ENCODE measurements at places on chromosomes 7 and 10.

DNA sequence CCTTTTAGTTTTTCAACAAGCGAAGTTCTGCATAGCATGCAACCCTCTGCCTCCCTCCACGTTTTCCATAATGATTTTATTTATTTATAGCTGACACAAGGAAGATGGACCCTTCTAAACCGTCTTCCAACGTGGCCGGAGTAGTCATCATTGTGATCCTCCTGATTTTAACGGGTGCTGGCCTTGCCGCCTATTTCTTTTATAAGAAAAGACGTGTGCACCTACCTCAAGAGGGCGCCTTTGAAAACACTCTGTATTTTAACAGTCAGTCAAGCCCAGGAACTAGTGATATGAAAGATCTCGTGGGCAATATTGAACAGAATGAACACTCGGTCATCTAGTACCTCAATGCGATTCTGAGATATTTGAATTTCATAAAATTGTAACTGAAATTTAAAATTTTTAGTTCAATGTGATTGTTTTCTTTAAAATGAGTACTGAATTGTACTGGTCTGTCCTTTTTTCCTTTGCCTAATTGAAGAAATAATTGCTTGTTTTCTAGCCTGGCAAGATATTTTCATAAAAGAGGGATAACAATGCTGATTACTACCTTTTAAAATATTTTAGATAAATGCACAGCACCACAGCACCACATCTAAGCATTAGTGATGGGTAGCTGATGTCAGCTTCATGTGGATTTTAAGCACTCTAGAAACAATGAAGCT is 41.5 kb upstream of the SLC39A12 start:
- peak; percentile 4 for DNase-seq

GRCh38 chr10:123145542-123146012 is 2.4 kb upstream of the HMX2 start:
- DNase-seq = no peak

- no peak for DNase-seq
Measured at GRCh38 chr7:154960063-154960790, 42.7 kb downstream of the PAXIP1 start.

- DNase-seq = no peak
Measured at GRCh38 chr7:35038354-35038753, 1.1 kb upstream of the DPY19L1 start.

DNA sequence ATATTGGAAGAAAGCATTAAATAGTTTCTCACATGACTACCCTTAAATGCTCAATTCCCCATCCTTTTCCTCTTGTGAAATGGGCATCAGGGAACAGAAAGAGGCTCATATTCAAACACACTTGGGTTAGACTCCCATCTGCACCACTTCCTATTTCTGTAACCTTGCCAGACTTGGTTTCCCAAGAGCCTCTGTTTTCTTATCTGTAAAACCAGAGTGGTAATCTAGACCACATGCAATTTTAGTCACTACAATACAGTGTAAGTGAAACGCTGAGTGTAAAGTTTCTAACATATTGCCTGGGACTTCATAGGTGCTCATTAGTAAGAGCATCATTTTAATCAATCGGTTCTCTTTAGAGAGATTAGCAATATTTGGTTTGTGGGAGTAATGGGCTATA is 136.3 kb downstream of the SORCS1 start:
- no peak for DNase-seq

- no peak for DNase-seq
Measured at GRCh38 chr7:41592236-41592635, 110.7 kb downstream of the INHBA start.

- no peak for DNase-seq
Measured at GRCh38 chr10:115023715-115024114, 69.5 kb upstream of the ATRNL1 start.

- no peak for DNase-seq
Measured at GRCh38 chr7:50212016-50212325, 92.5 kb upstream of the IKZF1 start.

GRCh38 chr7:157409753-157410727 is 73.2 kb downstream of the DNAJB6 start:
- DNase-seq = no peak

DNA sequence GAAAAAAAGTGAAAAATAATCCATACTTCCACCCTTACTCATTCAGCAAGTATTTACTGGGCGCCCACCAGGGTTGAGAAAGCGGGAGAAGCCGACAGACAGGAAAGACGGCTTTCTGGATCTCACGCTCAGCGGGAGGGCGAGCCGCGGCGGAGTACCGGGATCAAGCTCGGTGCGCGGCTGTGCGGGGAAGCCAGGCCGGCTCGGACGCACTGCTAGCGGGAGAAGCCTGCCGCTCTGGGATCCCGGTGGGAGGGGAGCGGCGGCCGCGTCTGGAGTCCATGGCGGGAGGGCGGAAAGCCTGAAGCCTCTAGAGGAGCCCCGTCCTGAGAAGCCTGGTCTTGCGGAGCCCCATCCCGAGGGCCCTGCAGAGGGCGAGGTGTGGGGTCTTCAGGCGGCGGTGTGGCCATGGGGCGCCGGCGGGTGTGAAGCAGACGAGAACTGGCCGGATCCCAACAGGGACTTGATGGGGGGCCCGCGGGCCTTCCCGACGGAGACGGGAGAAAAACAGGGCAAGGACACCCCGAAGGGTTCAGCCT is 82.9 kb downstream of the VIPR2 start:
- no peak for DNase-seq
